Stimulated activated naive B cell treated with anti-CD40 and anti-IgM and Interleukin-4, amounts not matched to agents 10 μg/mL and 1 μg/mL and 100 μg/mL, for 72 hours (primary cell): ENCODE measurements at places on chromosomes 5 and 9.

- peaks cover 4% of the 10 kb centered on the region for H3K4me1 ChIP-seq
- no peak overlapping the region for H3K27ac ChIP-seq
- no peaks in the 10 kb centered on the region for H3K27me3 ChIP-seq
- DNase-seq = no peak
These were observed 19.4 kb downstream of the FXN start for GRCh38 chr9:69054989-69055388.

DNA sequence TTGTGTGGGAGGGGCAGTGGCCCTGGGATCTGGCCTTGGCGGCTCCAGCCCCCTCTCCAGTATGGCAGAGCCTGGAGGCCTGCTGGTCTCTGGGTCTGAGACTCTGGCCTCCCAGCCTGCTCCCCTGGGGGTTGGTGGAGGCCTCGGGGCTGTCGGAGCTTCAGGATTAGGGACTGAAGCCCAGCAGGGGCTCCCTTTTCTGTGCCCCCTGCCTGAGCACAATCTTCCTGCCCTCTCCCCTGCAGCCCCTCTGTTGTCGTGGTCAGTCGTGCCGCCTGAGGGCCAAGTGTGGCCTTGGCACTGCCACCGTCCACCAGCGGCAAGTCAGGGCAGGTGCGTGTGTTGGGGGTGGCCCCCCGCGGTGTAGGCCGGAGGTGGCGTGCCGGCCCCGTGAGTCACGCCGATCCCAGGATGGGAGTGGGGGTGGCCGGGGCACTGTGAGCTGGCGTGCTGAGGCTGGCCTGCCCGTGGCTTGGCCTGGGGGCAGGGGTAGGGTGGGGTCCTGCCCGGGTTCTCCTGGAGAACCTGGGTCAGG is 53.6 kb downstream of the RXRA start:
- peaks cover 33% of the 10 kb centered on the region for H3K4me1 ChIP-seq
- peaks cover 2% of the 10 kb centered on the region for H3K36me3 ChIP-seq
- H3K4me3 ChIP-seq = no peak overlapping the region
- H3K27ac ChIP-seq = no peak overlapping the region

GRCh38 chr5:158409507-158409906 is 550.6 kb upstream of the CLINT1 start:
- peaks cover 29% of the 10 kb centered on the region for H3K4me1 ChIP-seq
- no peak for DNase-seq
- H3K4me3 ChIP-seq = no peak overlapping the region
- no peaks in the 10 kb centered on the region for H3K27me3 ChIP-seq

GRCh38 chr9:121820286-121821005 is 169.0 kb downstream of the DAB2IP start:
- H3K36me3 ChIP-seq = no peaks in the 10 kb centered on the region
- H3K27me3 ChIP-seq = peaks cover 3% of the 10 kb centered on the region
- H3K4me1 ChIP-seq = peaks cover 3% of the 10 kb centered on the region
- no peak for DNase-seq
- H3K4me3 ChIP-seq = no peak overlapping the region

GRCh38 chr9:101511009-101511408 is 22.6 kb upstream of the RNF20 start:
- no peaks in the 10 kb centered on the region for H3K36me3 ChIP-seq
- peaks cover 13% of the 10 kb centered on the region for H3K27me3 ChIP-seq
- DNase-seq = no peak
- no peaks in the 10 kb centered on the region for H3K4me1 ChIP-seq

- no peak overlapping the region for H3K4me3 ChIP-seq
- H3K36me3 ChIP-seq = peaks cover 4% of the 10 kb centered on the region
- peaks cover 55% of the 10 kb centered on the region for H3K27me3 ChIP-seq
These were observed 23.4 kb downstream of the SARDH start for GRCh38 chr9:133714606-133715294.

GRCh38 chr5:138243794-138244193 is 30.6 kb downstream of the GFRA3 start:
- peaks cover 20% of the 10 kb centered on the region for H3K4me1 ChIP-seq
- H3K27ac ChIP-seq = no peak overlapping the region
- DNase-seq = no peak
- peaks cover 34% of the 10 kb centered on the region for H3K27me3 ChIP-seq

- no peak overlapping the region for H3K4me3 ChIP-seq
- no peaks in the 10 kb centered on the region for H3K27me3 ChIP-seq
- no peaks in the 10 kb centered on the region for H3K36me3 ChIP-seq
- no peaks in the 10 kb centered on the region for H3K4me1 ChIP-seq
These were observed 272.4 kb downstream of the SLF1 start for GRCh38 chr5:94890907-94891306.

DNA sequence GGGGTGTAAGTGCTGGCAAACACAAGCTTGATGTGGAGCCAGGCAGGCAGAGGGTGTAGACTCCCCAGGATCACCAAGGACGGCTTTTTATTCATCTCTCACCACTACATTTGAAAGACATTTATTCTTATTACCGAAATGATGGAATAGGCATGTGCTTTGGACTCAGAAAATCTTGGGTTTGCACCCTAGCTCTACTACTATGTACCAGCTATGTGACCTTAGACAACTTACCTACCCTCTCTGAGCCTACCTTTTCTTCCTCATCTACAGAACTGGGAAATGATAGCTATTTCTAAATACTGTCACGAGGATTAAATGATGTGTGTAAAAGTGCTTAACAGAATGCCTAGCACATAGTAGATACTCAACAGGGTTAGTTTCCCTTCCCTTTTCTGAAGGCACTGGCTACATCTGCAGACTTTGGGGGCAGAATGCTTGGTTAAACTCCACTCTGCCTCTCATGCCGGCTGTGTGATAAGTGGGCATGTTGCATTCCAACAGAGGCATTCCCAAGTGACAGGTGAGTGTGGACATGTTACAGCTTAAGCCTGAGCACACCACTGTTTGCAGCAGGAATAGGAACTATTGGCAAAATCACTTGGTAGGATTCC is 94.8 kb downstream of the SLC1A3 start:
- no peaks in the 10 kb centered on the region for H3K27me3 ChIP-seq
- H3K27ac ChIP-seq = peak overlapping the region; percentile 14
- H3K4me1 ChIP-seq = peaks cover 21% of the 10 kb centered on the region

GRCh38 chr9:117293206-117294114 is 121.4 kb downstream of the ASTN2 start:
- H3K4me1 ChIP-seq = no peaks in the 10 kb centered on the region
- no peaks in the 10 kb centered on the region for H3K27me3 ChIP-seq
- H3K36me3 ChIP-seq = no peaks in the 10 kb centered on the region
- no peak for DNase-seq

- DNase-seq = no peak
- no peaks in the 10 kb centered on the region for H3K27me3 ChIP-seq
- H3K36me3 ChIP-seq = peaks cover 16% of the 10 kb centered on the region
- H3K4me1 ChIP-seq = peaks cover 41% of the 10 kb centered on the region
- H3K4me3 ChIP-seq = peak overlapping the region; percentile 44
These were observed 12.1 kb downstream of the GALNT10 start for GRCh38 chr5:154202379-154203260.

- no peak for DNase-seq
- no peaks in the 10 kb centered on the region for H3K36me3 ChIP-seq
- H3K4me1 ChIP-seq = no peaks in the 10 kb centered on the region
- no peak overlapping the region for H3K27ac ChIP-seq
These were observed 2.2 kb downstream of the SGCD start for GRCh38 chr5:156329171-156329611.
